Activated naive CD8-positive, alpha-beta T cell treated with anti-CD3 and anti-CD28 coated beads, Interleukin-2, amount 10 ng/mL, durations not matched to agents 7 days and 5 days (primary cell): ENCODE measurements at places on chromosomes 7 and 10.

DNA sequence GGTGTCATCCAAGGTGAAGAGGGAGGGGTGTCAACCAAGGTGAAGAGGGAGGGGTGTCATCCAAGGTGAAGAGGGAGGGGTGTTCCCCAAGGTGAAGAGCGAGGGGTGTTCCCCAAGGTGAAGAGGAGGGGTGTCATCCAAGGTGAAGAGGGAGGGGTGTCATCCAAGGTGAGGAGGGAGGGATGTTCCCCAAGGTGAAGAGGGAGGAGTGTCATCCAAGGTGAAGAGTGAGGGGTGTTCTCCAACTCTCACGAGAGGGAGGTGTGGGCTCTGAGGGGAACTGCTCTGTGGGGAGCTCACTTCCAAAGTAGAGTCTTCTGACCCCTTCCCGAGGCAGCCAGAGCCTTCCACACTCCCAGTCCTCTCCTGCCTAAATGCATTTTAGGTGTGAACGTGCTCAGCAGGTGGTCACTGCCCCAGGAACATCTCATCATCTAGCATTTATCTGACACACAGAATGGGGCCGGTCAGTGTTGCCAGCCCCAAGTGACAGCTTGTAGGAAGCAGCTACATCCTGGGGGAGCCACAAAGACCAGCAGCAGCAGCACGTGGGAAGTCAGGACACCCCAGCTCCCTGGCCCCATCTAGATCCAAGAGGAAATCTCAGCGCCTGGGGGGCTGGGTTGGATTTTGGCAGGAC lies 323.8 kb downstream of the GLRX3 start:
- no peak for DNase-seq

- DNase-seq, result no peak
Observed at GRCh38 chr7:112420236-112420861, 29.9 kb upstream of the IFRD1 start.

GRCh38 chr10:7887174-7887816 lies 69.0 kb downstream of the TAF3 start:
- DNase-seq, result no peak

- no peak for DNase-seq
Observed at GRCh38 chr10:100528123-100528886, 1.4 kb downstream of the NDUFB8 start.

GRCh38 chr10:129048513-129048912 lies 418.5 kb upstream of the MGMT start:
- no peak for DNase-seq

GRCh38 chr7:129423700-129424410 lies 10.4 kb upstream of the STRIP2 start:
- DNase-seq, result no peak

DNA sequence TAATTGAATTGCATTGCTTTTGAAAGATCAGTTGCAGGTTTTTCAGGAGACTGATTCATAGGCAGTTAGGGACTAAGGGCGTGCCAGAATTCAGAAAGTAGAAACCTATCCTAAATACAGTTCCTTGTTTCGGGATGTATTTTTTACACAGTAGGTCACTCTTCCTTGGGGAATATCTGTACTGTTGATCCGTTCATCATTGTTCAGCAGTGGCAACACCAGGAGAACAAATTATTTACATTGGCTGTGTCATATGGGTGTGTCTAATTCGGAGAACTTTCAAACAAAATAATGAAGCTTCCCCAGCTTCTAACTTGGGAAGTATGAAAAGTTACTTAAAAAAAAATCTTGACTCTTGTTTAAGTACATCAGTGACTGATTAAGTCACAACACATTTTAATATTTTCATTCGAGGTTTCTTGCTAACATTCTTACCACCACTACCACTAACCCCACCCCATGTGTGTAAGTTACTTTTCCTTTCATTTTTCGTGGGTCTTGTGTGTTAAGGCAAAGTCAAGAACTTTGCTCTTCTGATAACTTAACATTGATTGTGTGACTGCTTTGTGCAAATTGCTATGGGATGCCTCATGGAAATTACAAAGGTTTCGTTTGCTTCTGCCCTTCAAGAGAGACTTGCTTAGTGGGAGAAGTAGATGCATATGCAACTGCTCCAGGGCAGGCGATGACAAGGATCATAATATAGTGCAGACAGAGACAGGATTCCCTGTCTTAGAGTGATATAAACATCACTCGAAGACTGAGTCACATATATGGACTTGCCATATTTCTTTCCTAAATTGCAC lies 43.8 kb upstream of the RPA3 start:
- DNase-seq, result no peak

DNA sequence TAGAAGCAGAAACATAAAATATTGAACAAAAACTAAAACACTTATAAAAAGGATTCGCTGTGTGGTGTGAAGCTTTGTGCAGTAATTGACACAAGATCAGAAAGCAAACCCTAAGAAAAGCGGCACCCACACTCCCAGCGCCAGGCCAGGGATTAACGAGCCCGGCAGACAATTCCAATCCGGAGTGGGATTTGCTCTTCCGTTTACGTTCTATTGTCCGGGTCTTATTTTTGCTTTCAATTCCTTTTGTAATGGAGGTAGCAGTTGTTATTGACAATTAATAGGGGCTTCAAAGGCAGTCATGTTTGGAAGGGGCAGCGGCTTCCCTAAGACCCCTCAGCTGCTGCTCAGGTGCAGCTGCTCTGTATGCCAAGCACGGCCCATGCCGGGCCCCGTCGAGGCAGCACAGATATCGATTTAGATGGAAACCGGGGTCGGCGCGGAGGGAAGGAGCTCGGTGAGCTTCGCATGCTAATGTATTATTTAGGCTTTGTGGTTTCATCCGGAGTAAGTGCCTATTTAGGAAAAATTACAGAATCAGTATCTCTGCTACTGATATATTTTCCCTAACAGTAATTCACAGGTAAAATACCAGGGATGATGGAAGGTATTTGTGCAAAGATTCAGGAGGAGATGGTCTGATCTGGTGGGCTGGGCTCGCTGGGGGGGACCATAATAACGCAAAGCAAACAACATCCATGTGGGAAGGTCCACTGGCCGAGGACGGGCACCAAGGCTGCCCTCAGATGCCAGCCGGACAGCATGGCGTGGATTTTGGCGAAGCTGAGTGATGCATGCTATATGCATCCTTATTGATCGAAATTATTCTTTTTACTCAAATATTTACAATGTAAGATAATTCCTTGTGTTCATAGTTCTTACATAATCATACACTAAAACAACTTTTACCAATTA lies 561.7 kb downstream of the PTPRN2 start:
- DNase-seq, result peak; percentile 5

GRCh38 chr7:49643321-49643720 lies 130.1 kb upstream of the VWC2 start:
- DNase-seq, result no peak
